Foreskin fibroblast (primary cell): ENCODE measurements at places on chromosomes 5 and 9.
A peak's percentile ranks its signal among the peaks of the same experiment; 100 is the strongest.

GRCh38 chr5:68673106-68673822 lies 420.6 kb upstream of the SLC30A5 start:
- DNase-seq = peak; percentile 14

DNA sequence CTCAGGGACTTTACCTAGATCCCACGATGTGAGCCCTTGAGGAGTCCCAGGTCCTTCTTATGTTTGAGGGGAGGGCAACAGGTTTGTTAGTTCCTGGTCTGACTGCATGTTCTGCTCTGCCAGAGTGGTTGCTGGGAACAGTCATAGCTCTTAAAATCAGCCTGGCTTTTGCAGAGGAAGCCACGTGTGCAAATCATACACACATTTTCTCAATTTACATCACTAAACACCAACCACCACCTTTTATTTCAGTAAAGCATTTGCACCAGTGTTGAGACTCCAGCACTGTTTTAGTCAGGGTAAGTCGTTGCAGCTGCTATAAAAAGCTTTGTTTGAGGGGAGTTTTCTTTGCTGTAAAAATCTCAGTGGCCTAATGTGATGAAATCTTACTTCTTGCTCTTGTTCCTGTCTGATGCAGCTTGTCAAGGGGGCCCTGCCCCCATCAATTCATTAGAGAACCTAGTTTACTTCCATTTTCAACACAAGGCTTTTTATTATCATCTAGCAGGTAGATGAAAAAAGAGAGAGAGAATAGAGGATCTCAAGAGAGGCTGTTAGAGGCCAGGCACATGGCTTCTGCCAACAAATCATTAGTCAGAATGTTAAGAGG lies 70.3 kb upstream of the VCAN start:
- no peak for DNase-seq

DNA sequence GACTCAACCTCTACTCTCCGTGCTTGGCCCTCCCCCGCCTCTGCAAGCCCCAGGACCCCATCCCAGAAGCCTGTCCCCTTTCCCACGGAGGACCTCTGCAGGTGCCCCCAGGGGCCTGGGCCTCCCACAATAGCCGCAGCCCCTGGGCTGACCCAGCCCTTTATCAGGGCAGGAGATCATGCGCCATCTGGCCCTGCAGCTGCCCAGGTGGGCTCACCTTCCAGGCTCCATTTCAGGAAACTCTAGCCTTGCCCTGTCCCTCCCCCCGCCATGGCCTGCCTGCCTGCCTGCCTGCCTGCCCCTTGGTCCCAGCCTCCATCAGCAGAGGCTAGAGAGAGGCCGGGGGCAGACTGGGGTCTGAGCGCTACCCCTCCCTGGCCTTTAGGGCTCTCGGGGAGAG lies 48.7 kb downstream of the ASS1 start:
- no peak for DNase-seq

GRCh38 chr5:53253421-53253871 lies 143.9 kb upstream of the MOCS2 start:
- peak; percentile 72 for DNase-seq

DNA sequence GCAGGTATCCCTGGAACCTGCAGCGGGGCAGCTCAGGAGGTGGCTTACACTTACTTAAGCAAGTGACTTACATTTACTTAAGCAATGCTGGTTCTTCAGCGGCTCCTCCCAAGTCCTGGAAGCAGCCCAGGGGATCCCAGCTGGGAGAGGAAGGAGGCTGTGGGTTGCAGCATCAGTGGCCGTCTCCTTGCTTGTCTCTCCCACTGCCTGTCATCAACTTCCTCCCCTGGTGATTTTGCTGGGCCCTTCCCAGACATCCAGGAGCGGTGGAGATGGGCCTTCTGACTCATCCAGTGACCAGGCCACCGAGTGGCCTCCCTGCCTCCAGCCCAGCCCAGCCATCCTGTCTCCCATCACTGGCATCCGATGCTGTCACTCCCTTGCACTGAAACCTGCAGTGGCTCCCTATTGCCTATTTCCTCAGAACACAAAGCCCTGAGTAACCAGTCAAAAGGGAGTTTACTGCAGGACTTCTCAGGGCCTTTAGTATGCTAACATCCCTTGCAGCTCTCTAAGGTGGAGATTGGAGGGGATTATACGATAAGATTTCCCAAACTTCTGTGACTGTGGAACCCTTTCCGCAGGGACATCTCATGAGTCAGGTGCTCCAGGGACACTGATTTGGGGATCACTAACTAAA lies 155.9 kb upstream of the PHYKPL start:
- DNase-seq = no peak

DNA sequence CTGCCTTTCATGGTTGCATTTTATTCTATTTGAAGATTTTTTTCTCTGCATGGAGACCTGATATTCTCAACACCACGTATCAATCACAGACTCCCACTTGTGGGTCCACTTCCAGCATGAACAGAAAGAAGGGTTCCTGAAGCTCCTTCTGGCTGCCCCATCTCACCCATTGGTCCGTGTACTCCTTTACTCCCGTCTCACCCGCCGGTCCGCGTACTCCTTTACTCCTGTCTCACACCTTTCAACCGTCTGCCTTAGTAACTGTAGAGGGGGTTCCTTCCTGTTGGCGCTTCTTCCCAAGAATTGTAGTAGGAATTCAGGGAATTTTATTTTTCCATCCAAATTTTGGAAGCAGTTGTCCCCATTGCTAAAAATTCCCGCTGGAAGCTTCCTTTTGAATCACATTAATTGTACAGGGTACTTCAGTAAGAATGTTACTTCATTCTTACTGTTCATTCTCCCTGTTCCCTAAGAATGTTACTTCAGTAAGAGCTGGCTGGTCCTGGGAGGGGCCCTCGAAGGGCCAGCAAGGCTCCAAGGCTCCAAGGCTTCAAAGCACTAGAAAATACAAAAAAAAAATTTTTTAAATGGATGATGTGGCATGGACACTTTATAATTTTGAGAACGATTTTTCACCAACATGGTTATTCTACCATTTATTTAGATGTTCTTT lies 3.9 kb upstream of the LPCAT1 start:
- DNase-seq = no peak
